Adipose tissue (tissue), 3 donors: ENCODE measurements at places on chromosomes 7 and 10. TPM values are rescaled to one million over a fixed set of nuclear protein-coding genes. Genes with fewer than 3 reads are reported as not detected.

The ADIRF gene
- polyA plus RNA-seq, result 2,071 TPM

The WNT16 gene
- polyA plus RNA-seq, result not detected

The ZNF365 gene
- polyA plus RNA-seq, result 0.08 TPM

The ADK gene
- 10.9 TPM for polyA plus RNA-seq

The AKR1E2 gene
- 2.9 TPM for polyA plus RNA-seq

The SPDYE16 gene
- polyA plus RNA-seq, result 0.05 TPM

The RBM20 gene
- polyA plus RNA-seq, result 7.1 TPM

The KCNH2 gene
- polyA plus RNA-seq, result 3.4 TPM

The VAX1 gene
- not detected for polyA plus RNA-seq

The RARRES2 gene
- polyA plus RNA-seq, result 206 TPM

The ACTL6B gene
- polyA plus RNA-seq, result 0.09 TPM

The NPY4R gene
- polyA plus RNA-seq, result not detected

The CLIP2 gene
- 7.5 TPM for polyA plus RNA-seq

The LIPN gene
- 0.49 TPM for polyA plus RNA-seq

The C10orf62 gene
- polyA plus RNA-seq, result not detected

The SLC26A5 gene
- 0.04 TPM for polyA plus RNA-seq

The SPDYE9 gene
- polyA plus RNA-seq, result not detected

The GRM8 gene
- polyA plus RNA-seq, result not detected

The CD36 gene
- polyA plus RNA-seq, result 1,338 TPM

The VIPR2 gene
- polyA plus RNA-seq, result 4.6 TPM

The PTPRE gene
- 1.4 TPM for polyA plus RNA-seq

The PTF1A gene
- not detected for polyA plus RNA-seq

The BMS1 gene
- polyA plus RNA-seq, result 7.4 TPM

The CELF2 gene
- polyA plus RNA-seq, result 26.0 TPM

The KIF11 gene
- 0.25 TPM for polyA plus RNA-seq

The CCDC7 gene
- 0.67 TPM for polyA plus RNA-seq

The CPN1 gene
- not detected for polyA plus RNA-seq

The AMPH gene
- 7.3 TPM for polyA plus RNA-seq

The NMT2 gene
- polyA plus RNA-seq, result 32.5 TPM

The WAC gene
- 26.7 TPM for polyA plus RNA-seq
